Vagina (tissue), 2 donors: ENCODE measurements at places on chromosomes 11 and 22. TPM values are rescaled to one million over a fixed set of nuclear protein-coding genes. Genes with fewer than 3 reads are reported as not detected.
A peak's percentile ranks its signal among the peaks of the same experiment; 100 is the strongest.

GRCh38 chr11:60947700-60948099 is 4.3 kb downstream of the SLC15A3 start:
- no peak for DNase-seq

- DNase-seq = no peak
These were observed 37.4 kb downstream of the PACSIN2 start for GRCh38 chr22:42977569-42977968.

- no peak for DNase-seq
These were observed 147.0 kb downstream of the PAX6 start for GRCh38 chr11:31664129-31664528.

DNA sequence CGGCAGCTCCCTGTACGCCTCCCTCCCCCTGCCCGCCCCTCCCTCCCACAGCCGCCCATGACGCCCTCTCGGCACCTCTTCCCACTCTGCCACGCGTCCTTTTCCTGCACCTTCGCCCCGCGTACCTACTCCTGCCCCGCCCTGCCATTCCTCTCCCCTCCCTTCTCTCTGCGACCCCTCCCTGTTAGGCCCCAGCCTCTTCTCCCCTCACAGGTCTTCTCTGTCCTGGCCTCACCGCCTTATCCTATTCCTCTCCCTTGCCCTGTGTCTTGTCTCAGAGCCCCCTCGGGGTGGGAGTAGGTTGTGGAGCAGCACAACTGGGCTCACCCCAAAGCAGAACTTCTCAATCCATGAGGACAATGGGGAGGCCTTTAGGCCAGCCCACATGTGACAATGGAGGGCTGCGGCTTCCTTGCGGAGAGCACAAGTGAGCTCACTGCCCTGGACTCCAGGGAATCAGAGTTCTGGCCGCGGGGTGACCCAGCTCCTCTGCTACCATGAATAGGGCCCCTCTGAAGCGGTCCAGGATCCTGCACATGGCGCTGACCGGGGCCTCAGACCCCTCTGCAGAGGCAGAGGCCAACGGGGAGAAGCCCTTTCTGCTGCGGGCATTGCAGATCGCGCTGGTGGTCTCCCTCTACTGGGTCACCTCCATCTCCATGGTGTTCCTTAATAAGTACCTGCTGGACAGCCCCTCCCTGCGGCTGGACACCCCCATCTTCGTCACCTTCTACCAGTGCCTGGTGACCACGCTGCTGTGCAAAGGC is 539 bp downstream of the SLC35C1 start:
- DNase-seq = peak; percentile 87

Gene OR2AT4
- not detected for total RNA-seq

Gene SNU13
- total RNA-seq = 113 TPM
